Stimulated activated naive CD4-positive, alpha-beta T cell (primary cell): ENCODE measurements at places on chromosomes 4 and X.

GRCh38 chr4:116913451-116913850 lies 171.9 kb downstream of the TRAM1L1 start:
- no peak for DNase-seq

GRCh38 chr4:1406394-1406980 lies at the start of gene NKX1-1:
NKX1-1 (minus strand) TSS chr4:1406442; CDS start chr4:1406442, 0 bp downstream.
- DNase-seq, result no peak

GRCh38 chr4:186752325-186752724 lies 28.7 kb upstream of the FAT1 start:
- DNase-seq, result no peak

DNA sequence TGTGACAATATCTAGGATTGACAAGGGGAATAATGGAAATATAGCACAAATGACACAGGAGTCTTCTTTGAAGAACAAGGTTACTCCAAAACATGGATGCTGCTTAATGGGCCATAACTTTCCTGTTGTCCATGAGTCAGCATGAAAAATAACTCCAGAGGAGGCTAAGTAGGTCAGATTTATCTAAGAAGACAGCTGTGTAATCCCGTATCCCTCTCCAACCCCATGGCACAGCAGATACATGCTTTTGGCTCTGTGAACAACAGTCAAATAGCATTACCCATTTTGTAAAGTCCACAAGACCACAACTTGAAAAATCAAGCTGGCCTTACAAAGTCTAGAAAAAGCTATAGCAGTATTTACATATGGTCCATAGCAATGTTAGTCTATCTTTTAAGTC lies 2.1 kb upstream of the TMEM131L start:
- no peak for DNase-seq

GRCh38 chr4:82599336-82599735 lies 37.5 kb upstream of the TMEM150C start:
- DNase-seq, result no peak

- DNase-seq, result no peak
Observed at GRCh38 chr4:151226004-151226932, 50.7 kb upstream of the PRSS48 start.

DNA sequence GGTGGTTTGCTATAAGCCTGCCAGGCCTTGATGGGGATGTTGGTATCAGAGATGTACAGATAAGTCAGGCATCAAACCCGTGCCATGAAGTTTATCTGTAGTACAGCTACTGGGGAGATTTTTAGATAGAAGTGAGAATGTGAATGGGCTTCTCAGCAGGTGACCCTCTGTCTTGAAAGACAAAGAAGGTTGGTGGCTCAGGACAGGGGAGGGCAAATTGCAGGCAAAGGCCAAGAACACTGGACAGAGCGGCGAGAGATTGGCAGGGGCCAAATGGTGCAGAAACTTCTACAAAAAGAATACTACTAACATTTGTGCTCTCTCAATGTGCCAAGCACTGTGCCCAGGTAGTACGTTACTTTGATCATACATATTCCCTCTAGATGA lies 1.9 kb upstream of the PIM2 start:
- DNase-seq, result no peak

DNA sequence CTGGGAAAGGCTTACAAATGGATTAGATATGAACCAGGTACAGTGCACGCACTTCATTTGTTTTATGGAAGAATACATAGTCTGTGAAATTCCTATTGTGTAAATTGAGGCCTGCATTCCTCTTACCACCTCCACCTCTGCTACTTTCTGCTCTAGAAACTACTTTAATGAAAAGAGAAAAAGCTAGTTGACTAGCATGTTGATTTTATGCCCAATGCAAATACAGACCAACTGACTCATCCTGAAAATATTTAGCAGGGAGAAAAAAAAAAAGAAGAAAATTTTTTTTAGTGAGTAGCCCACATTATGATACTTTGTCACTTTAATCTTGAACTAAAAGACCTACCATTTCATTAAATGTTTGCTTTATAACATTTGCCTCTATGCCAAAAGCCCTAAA lies 41.2 kb downstream of the DCLK2 start:
- DNase-seq, result no peak
